ENCODE measurements at places on chromosomes 11 and 22. TPM values are rescaled to one million over a fixed set of nuclear protein-coding genes. Genes with fewer than 3 reads are reported as not detected.

MN1 gene
- 0.34 TPM for total RNA-seq

PAMR1 gene
- not detected for total RNA-seq

C11orf97 gene
- not detected for total RNA-seq

HEPHL1 gene
- total RNA-seq, result not detected

OR56A5 gene
- not detected for total RNA-seq

HMOX1 gene
- total RNA-seq, result 1.3 TPM

ALDH3B2 gene
- not detected for total RNA-seq

SHANK3 gene
- not detected for total RNA-seq

PTDSS2 gene
- 24.9 TPM for total RNA-seq

LAYN gene
- 4.1 TPM for total RNA-seq

TMPRSS13 gene
- total RNA-seq, result 1.7 TPM

BRSK2 gene
- 0.27 TPM for total RNA-seq

OR51I1 gene
- total RNA-seq, result not detected

SSTR3 gene
- total RNA-seq, result 4.3 TPM

NDUFS3 gene
- 106 TPM for total RNA-seq

MRGPRX1 gene
- not detected for total RNA-seq

ESAM gene
- total RNA-seq, result 0.41 TPM

TBX1 gene
- total RNA-seq, result not detected

RGL4 gene
- 34.8 TPM for total RNA-seq

MUC5AC gene
- not detected for total RNA-seq

ADM gene
- total RNA-seq, result 0.64 TPM

ACR gene
- total RNA-seq, result not detected

MYO7A gene
- total RNA-seq, result 0.10 TPM

GPHA2 gene
- not detected for total RNA-seq

CARD10 gene
- total RNA-seq, result not detected

TH gene
- total RNA-seq, result not detected

B4GALNT4 gene
- 1.9 TPM for total RNA-seq

DDI1 gene
- not detected for total RNA-seq

UBQLN3 gene
- not detected for total RNA-seq

MPZL3 gene
- 23.9 TPM for total RNA-seq

NRGN gene
- 2.4 TPM for total RNA-seq

OPCML gene
- 0.02 TPM for total RNA-seq

APOBEC3C gene
- total RNA-seq, result 99.8 TPM

GGT5 gene
- 0.22 TPM for total RNA-seq
